CD14-positive monocyte (primary cell): ENCODE measurements at places on chromosomes 3 and 15. TPM values are rescaled to one million over a fixed set of nuclear protein-coding genes. Genes with fewer than 3 reads are reported as not detected.
A peak's percentile ranks its signal among the peaks of the same experiment; 100 is the strongest.

SLC28A2 gene
- polyA plus RNA-seq, result not detected

DNA sequence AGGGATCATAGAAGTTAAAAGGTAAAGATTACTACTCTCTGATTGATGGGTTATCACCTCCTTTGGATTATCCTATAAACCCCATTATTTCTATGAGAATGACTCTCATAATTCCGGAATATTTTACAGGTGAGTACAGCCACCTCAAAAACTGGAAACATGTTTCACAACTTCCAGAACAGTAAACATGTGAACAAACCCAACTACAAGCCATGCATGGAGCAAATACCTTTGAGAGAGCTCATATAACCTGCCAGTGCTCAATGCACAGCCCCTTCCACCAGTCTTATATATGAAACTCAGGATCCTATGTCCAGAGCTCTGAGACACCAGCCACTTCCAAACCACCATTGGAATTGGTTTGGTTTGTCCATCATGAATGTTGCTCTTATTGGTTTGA lies 208.0 kb downstream of the MECOM start:
- no peak for DNase-seq

DNA sequence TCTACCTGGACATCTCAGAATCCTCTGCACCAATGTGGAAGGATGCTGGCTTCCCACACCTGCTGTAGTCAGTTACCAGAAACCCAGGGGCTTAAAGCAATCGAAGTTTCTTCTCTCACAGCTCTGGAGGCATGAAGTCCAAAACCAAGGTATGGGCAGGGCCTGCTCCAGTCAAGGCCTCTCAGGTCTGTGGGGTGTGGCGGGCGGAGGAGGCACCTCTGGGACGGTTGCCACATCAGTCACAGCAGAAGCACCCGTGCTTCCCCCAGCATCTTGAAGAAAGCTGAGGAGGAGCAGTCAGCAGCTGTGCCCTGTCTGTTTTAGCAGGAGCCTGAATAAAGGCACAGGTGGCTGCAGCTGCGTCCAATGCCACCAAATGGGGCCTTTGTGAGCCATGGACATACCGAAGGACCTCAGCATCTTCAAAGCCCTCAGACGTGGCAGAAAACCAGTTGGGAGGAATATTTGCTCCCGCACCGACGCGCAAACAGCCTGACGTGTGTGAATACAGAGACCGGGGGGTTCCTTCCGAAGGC lies 68.9 kb downstream of the TFRC start:
- no peak for DNase-seq

GRCh38 chr3:33717616-33717865 lies 513 bp downstream of the CLASP2 start:
- DNase-seq, result peak; percentile 46

- DNase-seq, result peak; percentile 21
These were observed 6.9 kb downstream of the PLCH1 start for GRCh38 chr3:155737844-155738460.

- DNase-seq, result peak; percentile 22
These were observed 151.4 kb downstream of the RPLP1 start for GRCh38 chr15:69604072-69604411.

DNA sequence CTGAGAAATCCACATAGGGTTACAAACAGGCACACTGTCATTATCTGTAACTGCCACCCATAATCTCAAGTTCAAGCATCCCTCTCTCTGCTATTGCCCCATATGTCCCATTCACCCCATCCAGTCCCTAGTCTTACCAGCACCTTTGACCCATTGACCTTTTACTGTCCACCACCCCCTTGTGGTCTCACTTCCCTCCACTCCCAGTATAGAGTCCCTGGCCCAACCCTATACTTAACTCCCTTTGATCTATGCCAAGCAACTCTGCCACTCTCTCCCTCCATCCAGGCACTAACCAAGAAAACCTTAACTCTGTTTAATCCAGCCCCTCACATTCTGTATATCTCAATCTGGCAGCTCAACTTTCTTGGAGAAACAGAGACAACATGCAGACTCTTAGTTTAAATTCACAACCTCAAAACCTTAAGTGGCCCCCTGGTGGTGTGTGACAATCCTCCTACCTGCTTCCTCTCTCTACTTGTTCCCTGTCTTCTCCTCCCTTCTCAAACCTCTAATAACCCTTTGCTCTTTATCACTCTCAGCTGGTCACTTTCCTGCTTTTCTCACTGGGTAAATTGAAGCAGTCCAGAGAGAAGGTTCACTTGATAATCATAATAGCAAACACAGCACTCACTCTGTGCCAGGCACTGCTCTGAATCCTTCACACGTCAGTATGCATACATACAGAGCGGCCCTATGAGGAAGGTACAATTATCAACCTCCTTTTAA lies 162.7 kb downstream of the STT3B start:
- no peak for DNase-seq
